Aorta (tissue), 5 donors: ENCODE measurements at places on chromosomes 11 and 22. TPM values are rescaled to one million over a fixed set of nuclear protein-coding genes. Genes with fewer than 3 reads are reported as not detected.

DNA sequence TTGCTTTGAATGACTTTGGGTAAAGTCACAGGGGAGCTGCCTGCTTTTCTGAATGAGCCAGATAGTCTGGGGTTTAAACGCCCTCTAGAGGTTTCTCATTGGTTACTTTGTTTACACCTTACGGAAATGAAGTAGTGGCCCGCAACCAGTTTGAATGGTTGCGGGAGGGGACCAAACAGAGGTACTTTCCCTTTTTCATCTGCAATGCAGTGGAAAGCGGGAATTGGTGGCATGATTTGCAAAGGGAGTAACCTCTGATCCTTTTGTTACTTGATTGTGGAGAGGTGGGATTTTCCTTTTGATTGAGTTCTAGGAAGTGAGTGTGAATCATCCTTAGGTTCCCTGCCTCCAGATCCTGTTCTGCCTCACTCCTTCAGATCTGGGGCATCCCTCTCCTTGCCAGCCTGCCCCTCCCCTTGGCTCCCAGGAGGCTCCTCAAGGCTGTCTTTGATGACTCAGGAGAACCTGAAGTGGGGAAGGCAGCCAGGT, 15.9 kb upstream of the GLYATL1 start:
- no peaks in the 10 kb centered on the region for H3K27me3 ChIP-seq
- no peaks in the 10 kb centered on the region for H3K36me3 ChIP-seq
- no peaks in the 10 kb centered on the region for H3K4me1 ChIP-seq

- no peaks in the 10 kb centered on the region for H3K4me1 ChIP-seq
- no peak overlapping the region for H3K27ac ChIP-seq
- H3K4me3 ChIP-seq: no peak overlapping the region
- no peaks in the 10 kb centered on the region for H3K36me3 ChIP-seq
- no peak for DNase-seq
Observed at GRCh38 chr11:123427405-123427804, 2.7 kb upstream of the GRAMD1B start.

GRCh38 chr22:49011769-49012648, 815.7 kb downstream of the BRD1 start:
- H3K4me3 ChIP-seq: no peak overlapping the region
- no peaks in the 10 kb centered on the region for H3K36me3 ChIP-seq
- no peaks in the 10 kb centered on the region for H3K4me1 ChIP-seq
- peak; percentile 36 for DNase-seq
- H3K27me3 ChIP-seq: no peaks in the 10 kb centered on the region

- H3K27me3 ChIP-seq: no peaks in the 10 kb centered on the region
- no peak overlapping the region for H3K27ac ChIP-seq
- no peak for DNase-seq
- H3K4me1 ChIP-seq: no peaks in the 10 kb centered on the region
- H3K36me3 ChIP-seq: no peaks in the 10 kb centered on the region
Observed at GRCh38 chr11:12278766-12279671, 98.4 kb upstream of the PARVA start.

DNA sequence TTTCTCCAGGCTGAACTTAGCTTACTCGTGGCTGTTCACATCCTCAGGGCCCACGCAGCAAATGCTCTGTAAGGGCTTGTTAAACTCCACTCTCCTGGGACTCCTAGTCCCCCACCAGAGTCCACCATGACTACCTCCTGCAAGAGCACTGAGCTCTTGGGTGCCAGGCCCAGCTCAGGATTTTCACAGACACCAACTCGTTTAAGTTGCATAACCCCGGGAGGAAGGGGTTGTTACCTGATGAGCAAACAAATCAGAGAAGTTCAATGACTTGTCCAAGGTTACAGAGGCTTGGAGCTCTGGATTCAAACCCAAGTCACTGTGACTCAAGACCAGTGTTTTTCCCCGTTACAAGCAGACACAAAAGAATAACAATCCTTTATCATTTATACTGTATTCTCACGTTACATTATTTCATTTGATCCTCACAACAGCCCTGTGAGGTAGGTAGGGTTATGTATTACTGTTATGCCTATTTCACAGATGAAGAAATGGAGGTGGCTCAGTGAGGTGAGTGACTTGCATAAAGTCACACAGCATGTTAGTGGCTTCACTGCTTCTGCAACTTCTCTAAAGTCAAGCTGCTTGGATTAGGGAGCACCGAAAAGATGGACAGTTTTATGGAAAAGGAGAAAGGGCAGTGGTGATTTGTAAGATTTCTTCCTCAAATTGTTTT, 17.4 kb downstream of the KCTD21 start:
- no peak overlapping the region for H3K4me3 ChIP-seq
- no peaks in the 10 kb centered on the region for H3K4me1 ChIP-seq
- H3K36me3 ChIP-seq: peaks cover 3% of the 10 kb centered on the region
- H3K27me3 ChIP-seq: no peaks in the 10 kb centered on the region

GRCh38 chr11:36253238-36253637, 36.0 kb downstream of the COMMD9 start:
- no peak overlapping the region for H3K4me3 ChIP-seq
- no peak for DNase-seq
- peaks cover 1% of the 10 kb centered on the region for H3K27me3 ChIP-seq
- H3K27ac ChIP-seq: no peak overlapping the region
- H3K4me1 ChIP-seq: no peaks in the 10 kb centered on the region

DNA sequence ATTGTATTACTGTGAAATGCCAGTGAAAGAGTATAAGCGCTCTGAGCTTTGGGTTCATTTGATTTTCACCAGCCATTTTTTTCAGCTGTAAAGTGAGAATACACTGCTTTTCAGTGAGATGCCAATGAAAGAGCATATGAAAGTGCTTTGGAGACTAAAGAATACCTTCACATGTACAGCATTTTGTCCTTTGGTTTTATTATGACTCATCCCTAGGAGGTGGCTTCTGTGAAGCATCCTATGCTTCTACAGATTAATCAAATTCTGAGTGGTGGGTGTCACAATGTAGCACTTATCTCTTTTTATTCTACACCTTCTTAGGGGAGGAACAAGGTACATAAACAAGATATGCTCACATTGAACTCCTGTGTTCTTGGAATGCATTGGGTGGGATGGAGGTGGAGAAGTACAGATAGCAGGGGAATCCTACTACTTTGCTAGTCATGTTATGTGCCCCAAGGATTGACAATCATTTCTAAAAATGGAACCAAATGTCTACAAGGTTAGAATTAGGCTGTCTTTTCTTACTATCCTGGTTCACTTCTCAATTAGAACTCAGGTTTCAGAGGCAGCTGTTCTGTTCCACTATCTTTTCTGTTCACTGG, 18.7 kb downstream of the TRIM44 start:
- no peaks in the 10 kb centered on the region for H3K27me3 ChIP-seq
- no peak overlapping the region for H3K4me3 ChIP-seq
- no peaks in the 10 kb centered on the region for H3K36me3 ChIP-seq
- DNase-seq: no peak

- no peak for DNase-seq
- H3K4me3 ChIP-seq: no peak overlapping the region
- no peak overlapping the region for H3K27ac ChIP-seq
Observed at GRCh38 chr11:32960553-32961164, 55.0 kb upstream of the DEPDC7 start.

- no peaks in the 10 kb centered on the region for H3K36me3 ChIP-seq
- no peaks in the 10 kb centered on the region for H3K27me3 ChIP-seq
- H3K4me1 ChIP-seq: peaks cover 13% of the 10 kb centered on the region
- H3K4me3 ChIP-seq: no peak overlapping the region
- DNase-seq: no peak
Observed at GRCh38 chr11:19735909-19736498, 23.4 kb downstream of the NAV2 start.

- H3K4me1 ChIP-seq: no peaks in the 10 kb centered on the region
- H3K36me3 ChIP-seq: no peaks in the 10 kb centered on the region
- no peaks in the 10 kb centered on the region for H3K27me3 ChIP-seq
- H3K4me3 ChIP-seq: no peak overlapping the region
- H3K27ac ChIP-seq: no peak overlapping the region
Observed at GRCh38 chr11:70928854-70929598, 323.4 kb downstream of the SHANK2 start.

- H3K36me3 ChIP-seq: no peaks in the 10 kb centered on the region
- H3K27ac ChIP-seq: no peak overlapping the region
- no peak for DNase-seq
- no peak overlapping the region for H3K4me3 ChIP-seq
- no peaks in the 10 kb centered on the region for H3K27me3 ChIP-seq
- H3K4me1 ChIP-seq: no peaks in the 10 kb centered on the region
Observed at GRCh38 chr22:34344702-34345101, 424.4 kb upstream of the LARGE1 start.

NLRP6 gene
- total RNA-seq: 0.66 TPM

CSNK2A3 gene
- total RNA-seq: 6.0 TPM

POU2AF1 gene
- 0.45 TPM for total RNA-seq
